Vagina (tissue), 2 donors: ENCODE measurements at places on chromosomes 5 and 9. TPM values are rescaled to one million over a fixed set of nuclear protein-coding genes. Genes with fewer than 3 reads are reported as not detected.

GRCh38 chr9:94666364-94667099 is 27.2 kb upstream of the FBP1 start:
- no peak for DNase-seq

The RLN2 gene
- total RNA-seq = not detected

DNA sequence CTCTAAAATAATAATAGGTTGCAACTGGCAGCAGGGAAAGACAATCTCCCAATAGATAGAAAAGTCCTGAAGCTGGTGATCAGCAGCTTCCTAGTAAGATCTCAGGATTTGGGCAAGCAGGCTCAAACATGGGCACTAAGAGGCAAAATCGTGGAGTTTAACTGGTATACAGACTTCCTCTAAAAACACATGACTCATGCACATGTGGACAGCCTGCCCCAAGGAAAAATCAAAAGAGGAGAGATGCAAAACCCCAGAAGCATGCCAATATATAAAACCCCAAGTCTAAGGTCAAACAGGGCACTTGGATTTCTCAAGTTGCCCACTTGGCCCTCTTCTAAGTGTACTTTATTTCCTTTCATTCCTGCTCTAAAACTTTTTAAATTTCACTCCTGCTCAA is 62.8 kb downstream of the CDKN2A start:
- DNase-seq = no peak

The EPB41L4B gene
- total RNA-seq = 4.7 TPM

The GALNT12 gene
- 5.4 TPM for total RNA-seq

GRCh38 chr5:125093776-125094175 is 347.3 kb upstream of the ZNF608 start:
- DNase-seq = no peak

The PPP1R2B gene
- not detected for total RNA-seq

GRCh38 chr9:113628621-113629020 is 165.1 kb downstream of the RGS3 start:
- DNase-seq = no peak

- DNase-seq = no peak
Measured at GRCh38 chr9:7088611-7089010, 330.8 kb downstream of the KDM4C start.

DNA sequence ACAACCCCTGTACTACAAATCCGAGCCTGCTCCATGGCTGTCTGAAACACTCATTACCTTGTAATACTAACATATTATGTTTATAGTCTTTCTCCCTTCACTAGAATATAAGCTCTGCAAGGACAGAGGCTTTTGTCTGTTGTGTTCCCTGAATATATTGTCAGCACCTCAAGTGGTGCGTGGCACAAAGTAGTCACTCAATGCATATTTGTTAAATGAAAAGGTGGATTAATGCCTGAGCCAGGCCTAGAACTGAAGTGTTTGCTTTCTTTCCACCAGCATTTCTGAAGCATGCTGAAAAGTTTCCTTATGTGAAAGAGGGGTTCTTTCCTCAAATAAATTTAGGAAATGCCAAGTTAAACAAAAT is 36.3 kb downstream of the ELL2 start:
- no peak for DNase-seq

- no peak for DNase-seq
Measured at GRCh38 chr5:73135429-73136054, 15.2 kb downstream of the TMEM171 start.

The GLRA1 gene
- total RNA-seq = not detected
